Activated CD4-positive, alpha-beta memory T cell treated with anti-CD3 and anti-CD28 coated beads for 36 hours (primary cell): ENCODE measurements at places on chromosomes 4 and X. TPM values are rescaled to one million over a fixed set of nuclear protein-coding genes. Genes with fewer than 3 reads are reported as not detected.

DNA sequence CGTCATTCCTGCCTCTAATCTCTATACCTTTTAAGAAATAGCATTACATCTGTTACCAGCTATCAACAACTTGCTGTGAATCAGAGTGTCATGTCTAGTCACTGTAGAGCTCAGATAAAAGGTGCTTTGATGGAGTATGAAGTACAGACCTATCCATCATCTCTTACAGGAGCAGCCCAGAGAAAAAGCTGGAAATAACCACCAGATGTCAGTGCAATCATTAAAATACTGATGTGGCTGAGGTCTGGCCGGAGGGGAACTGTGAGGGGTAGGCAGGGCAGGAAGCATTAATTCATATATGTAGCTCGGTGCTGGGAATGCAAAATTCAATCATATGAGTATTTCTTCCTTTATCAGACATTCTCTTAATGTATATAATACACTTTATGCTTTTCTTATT, 100.6 kb downstream of the AKAP4 start:
- H3K27me3 ChIP-seq = no peaks in the 10 kb centered on the region
- H3K27ac ChIP-seq = no peak overlapping the region
- H3K4me1 ChIP-seq = no peaks in the 10 kb centered on the region
- no peak for DNase-seq
- H3K4me3 ChIP-seq = no peak overlapping the region

- no peak overlapping the region for H3K4me3 ChIP-seq
- peaks cover 7% of the 10 kb centered on the region for H3K27me3 ChIP-seq
- DNase-seq = no peak
- H3K36me3 ChIP-seq = no peaks in the 10 kb centered on the region
Observed at GRCh38 chrX:83516597-83516996, 8.5 kb downstream of the POU3F4 start.

GRCh38 chr4:184329659-184330400, 112.2 kb upstream of the ENPP6 start:
- no peaks in the 10 kb centered on the region for H3K36me3 ChIP-seq
- no peak overlapping the region for H3K4me3 ChIP-seq
- peaks cover 20% of the 10 kb centered on the region for H3K4me1 ChIP-seq
- DNase-seq = peak; percentile 60

UGT2B15 gene
- total RNA-seq = not detected

- H3K4me3 ChIP-seq = no peak overlapping the region
- no peak overlapping the region for H3K27ac ChIP-seq
- H3K27me3 ChIP-seq = no peaks in the 10 kb centered on the region
- DNase-seq = no peak
Observed at GRCh38 chrX:106626789-106627188, 15.0 kb downstream of the RADX start.

GRCh38 chr4:161342881-161343568, 820.8 kb downstream of the FSTL5 start:
- H3K27ac ChIP-seq = no peak overlapping the region
- H3K27me3 ChIP-seq = no peaks in the 10 kb centered on the region
- no peaks in the 10 kb centered on the region for H3K36me3 ChIP-seq

DNA sequence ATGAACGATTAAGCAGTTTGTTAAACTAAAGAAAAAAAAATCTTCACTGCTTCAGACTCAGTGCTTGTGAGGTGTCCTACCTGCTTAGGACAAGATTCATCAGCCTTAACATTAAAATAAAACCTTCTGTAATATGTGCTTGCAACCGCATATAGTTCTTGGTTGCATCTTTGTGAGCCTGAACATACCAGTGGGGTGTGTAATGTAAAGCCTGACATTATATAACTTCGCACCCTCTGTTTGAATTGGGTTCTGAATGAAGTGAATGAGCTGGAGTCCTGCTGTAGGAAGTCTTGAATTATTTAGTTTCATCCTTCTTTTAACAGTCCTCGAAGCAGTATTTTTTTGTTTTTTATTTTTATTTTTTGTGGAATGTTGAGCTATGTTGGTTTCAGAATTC, 3.1 kb downstream of the KDM6A start:
- peaks cover 8% of the 10 kb centered on the region for H3K36me3 ChIP-seq
- H3K27ac ChIP-seq = peak overlapping the region; percentile 56
- H3K4me1 ChIP-seq = peaks cover 21% of the 10 kb centered on the region
- DNase-seq = no peak

VCX3A gene
- total RNA-seq = not detected

- H3K4me3 ChIP-seq = peak overlapping the region; percentile 77
- H3K27ac ChIP-seq = no peak overlapping the region
- peaks cover 8% of the 10 kb centered on the region for H3K4me1 ChIP-seq
Observed at GRCh38 chr4:120921456-120922380, 808 bp downstream of the PRDM5 start.

KCNIP4 gene
- not detected for total RNA-seq

HPF1 gene
- total RNA-seq = 41.1 TPM

DNA sequence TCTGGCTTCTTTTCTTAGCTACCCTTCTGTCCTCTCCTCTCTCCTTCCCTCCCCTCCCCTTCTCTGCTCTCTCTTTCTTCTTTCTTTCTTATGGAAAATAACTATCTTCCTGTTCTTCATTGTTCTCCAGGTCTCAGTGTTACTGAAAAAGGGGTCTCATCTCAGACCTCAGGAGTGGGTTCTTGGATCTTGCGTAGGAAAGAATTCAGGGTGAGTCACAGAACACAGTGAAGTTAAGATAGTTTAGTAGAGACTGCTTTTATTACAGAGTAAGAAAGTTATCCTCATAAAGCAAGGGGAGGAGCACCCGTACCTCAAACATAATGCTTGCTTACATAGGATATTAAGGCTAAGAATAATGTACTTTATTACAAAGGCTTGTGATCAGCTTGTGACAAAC, 31.8 kb upstream of the CWH43 start:
- peaks cover 2% of the 10 kb centered on the region for H3K36me3 ChIP-seq
- H3K27ac ChIP-seq = no peak overlapping the region
- H3K4me3 ChIP-seq = no peak overlapping the region
- no peaks in the 10 kb centered on the region for H3K4me1 ChIP-seq

GRCh38 chr4:173943547-173943946, 339.9 kb downstream of the FBXO8 start:
- no peak for DNase-seq
- no peaks in the 10 kb centered on the region for H3K4me1 ChIP-seq
- H3K4me3 ChIP-seq = no peak overlapping the region
- no peaks in the 10 kb centered on the region for H3K36me3 ChIP-seq

DNA sequence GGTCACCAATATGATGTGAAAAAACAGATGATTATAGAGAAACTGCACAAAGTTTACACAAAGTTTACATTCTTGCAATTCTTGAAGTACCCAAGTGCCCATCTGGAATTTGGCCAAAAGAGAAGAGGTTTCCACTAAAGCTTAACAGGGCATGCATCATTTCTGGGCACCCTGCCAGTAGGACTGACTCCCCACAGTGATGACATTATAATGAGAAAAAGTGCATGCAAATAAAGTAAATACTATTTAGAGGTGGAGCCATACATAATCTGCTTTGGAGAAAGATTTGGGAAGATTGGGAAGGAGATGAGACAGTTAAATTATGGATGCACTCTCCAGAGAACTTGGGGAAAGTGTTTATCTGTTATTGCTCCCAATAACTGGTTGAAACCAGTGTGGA, 93.7 kb upstream of the TRPC3 start:
- H3K36me3 ChIP-seq = no peaks in the 10 kb centered on the region
- no peaks in the 10 kb centered on the region for H3K4me1 ChIP-seq
- H3K4me3 ChIP-seq = no peak overlapping the region
- H3K27ac ChIP-seq = no peak overlapping the region
- H3K27me3 ChIP-seq = peaks cover 3% of the 10 kb centered on the region

HDAC8 gene
- 19.7 TPM for total RNA-seq

RNF128 gene
- not detected for total RNA-seq

- H3K4me1 ChIP-seq = peaks cover 34% of the 10 kb centered on the region
- no peak overlapping the region for H3K4me3 ChIP-seq
- no peak for DNase-seq
- H3K27ac ChIP-seq = no peak overlapping the region
- H3K27me3 ChIP-seq = no peaks in the 10 kb centered on the region
- H3K36me3 ChIP-seq = peaks cover 4% of the 10 kb centered on the region
Observed at GRCh38 chr4:101229116-101229515, 118.2 kb downstream of the PPP3CA start.

HEPH gene
- total RNA-seq = not detected

PNMA5 gene
- not detected for total RNA-seq

TCEAL7 gene
- not detected for total RNA-seq

GRCh38 chr4:177740563-177740962, 298.3 kb upstream of the AGA start:
- H3K36me3 ChIP-seq = no peaks in the 10 kb centered on the region
- no peak overlapping the region for H3K4me3 ChIP-seq
- DNase-seq = no peak
- H3K27me3 ChIP-seq = no peaks in the 10 kb centered on the region
- peaks cover 3% of the 10 kb centered on the region for H3K4me1 ChIP-seq
- no peak overlapping the region for H3K27ac ChIP-seq

DNA sequence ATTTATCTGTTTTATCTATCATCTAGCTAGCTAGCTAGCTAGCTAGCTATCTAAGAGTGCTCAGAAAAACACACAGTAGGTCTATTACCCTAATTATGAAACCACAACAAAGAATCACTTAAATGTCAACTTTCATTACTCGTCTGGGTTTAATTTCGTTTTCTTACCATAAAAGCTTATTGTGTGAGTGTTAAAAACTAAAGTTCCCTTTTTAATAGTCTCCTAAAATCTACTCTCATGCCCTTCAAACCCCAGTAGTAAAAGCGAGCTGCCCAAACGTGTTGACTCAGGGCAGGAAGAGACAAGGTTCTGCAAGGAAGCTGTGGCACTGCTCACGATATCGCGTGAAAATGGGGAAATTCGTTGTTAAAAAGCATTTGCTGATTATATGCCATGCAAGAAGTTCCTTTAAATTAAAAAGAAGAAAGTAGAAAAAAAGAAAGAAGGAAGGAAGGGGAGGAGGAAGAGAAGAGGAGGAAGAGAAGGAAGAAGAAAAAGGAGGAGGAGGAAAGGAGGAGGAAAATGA, 595 bp downstream of the MBNL3 start:
- peak overlapping the region; percentile 88 for H3K4me3 ChIP-seq
- peak; percentile 48 for DNase-seq

RBPJ gene
- total RNA-seq = 269 TPM

PASD1 gene
- not detected for total RNA-seq

GRCh38 chr4:139142087-139142486, 34.9 kb downstream of the ELF2 start:
- H3K27me3 ChIP-seq = no peaks in the 10 kb centered on the region
- H3K4me3 ChIP-seq = no peak overlapping the region
- H3K4me1 ChIP-seq = peaks cover 16% of the 10 kb centered on the region
- H3K27ac ChIP-seq = no peak overlapping the region
- H3K36me3 ChIP-seq = peaks cover 5% of the 10 kb centered on the region

DNA sequence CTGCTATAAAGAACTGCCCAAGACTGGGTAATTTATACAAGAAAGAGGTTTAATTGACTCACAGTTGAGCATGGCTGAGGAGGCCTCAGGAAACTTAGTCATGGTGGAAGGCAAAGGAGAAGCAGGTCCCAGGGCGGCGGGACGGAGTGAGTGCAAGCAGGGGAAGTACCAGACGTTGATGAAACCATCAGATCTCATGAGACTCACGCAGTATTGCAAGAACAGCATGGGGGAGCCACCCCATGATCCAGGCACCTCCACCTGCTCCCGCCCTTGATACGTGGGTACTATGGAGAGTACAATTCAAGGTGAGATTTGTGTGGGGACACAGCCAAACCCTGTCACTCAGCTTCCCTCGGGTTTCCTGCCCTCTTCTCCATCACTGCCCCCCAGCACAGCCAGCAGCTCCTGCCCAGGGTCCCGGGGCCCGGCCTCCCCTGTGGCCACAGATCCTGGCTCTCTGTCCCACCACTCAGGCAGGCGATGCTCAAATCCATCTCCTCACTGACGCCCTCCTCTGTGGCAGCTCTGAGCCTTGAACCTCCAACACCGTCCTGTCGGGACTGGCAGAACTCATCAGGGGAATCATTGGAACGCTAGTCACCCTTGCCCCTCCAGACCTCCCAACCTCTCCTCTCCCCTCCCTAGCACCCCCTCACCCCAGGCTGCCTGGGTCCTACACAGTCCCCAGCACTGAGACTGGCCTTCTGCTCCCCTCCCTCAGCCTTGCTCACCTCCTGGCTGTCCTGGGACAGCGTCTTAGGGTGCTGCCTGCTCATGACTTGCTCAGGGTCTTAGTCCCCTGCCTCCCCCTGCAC, 37.6 kb downstream of the FGFRL1 start:
- no peaks in the 10 kb centered on the region for H3K36me3 ChIP-seq
- H3K27ac ChIP-seq = no peak overlapping the region
- H3K27me3 ChIP-seq = peaks cover 33% of the 10 kb centered on the region
- no peak overlapping the region for H3K4me3 ChIP-seq

TKTL2 gene
- not detected for total RNA-seq

GRCh38 chr4:99324979-99325378, 3.8 kb upstream of the ADH1B start:
- no peak overlapping the region for H3K4me3 ChIP-seq
- H3K4me1 ChIP-seq = no peaks in the 10 kb centered on the region
- H3K27ac ChIP-seq = no peak overlapping the region
- peaks cover 3% of the 10 kb centered on the region for H3K27me3 ChIP-seq
- no peak for DNase-seq

GRCh38 chrX:100635989-100636320, 651 bp downstream of the TSPAN6 start:
- H3K27me3 ChIP-seq = peaks cover 2% of the 10 kb centered on the region
- H3K4me3 ChIP-seq = peak overlapping the region; percentile 80
- DNase-seq = no peak
- peaks cover 8% of the 10 kb centered on the region for H3K4me1 ChIP-seq
- H3K36me3 ChIP-seq = no peaks in the 10 kb centered on the region
- no peak overlapping the region for H3K27ac ChIP-seq

CTSO gene
- 2.6 TPM for total RNA-seq

GRCh38 chr4:81376720-81377119, 95.0 kb downstream of the RASGEF1B start:
- no peaks in the 10 kb centered on the region for H3K4me1 ChIP-seq
- H3K4me3 ChIP-seq = no peak overlapping the region
- H3K27ac ChIP-seq = no peak overlapping the region

GRCh38 chr4:4577359-4577875, 35.6 kb upstream of the STX18 start:
- no peak overlapping the region for H3K4me3 ChIP-seq
- H3K27ac ChIP-seq = no peak overlapping the region
- no peak for DNase-seq
- H3K4me1 ChIP-seq = peaks cover 13% of the 10 kb centered on the region
- H3K36me3 ChIP-seq = peaks cover 4% of the 10 kb centered on the region

GRCh38 chrX:97806238-97806637, 922.5 kb downstream of the RPA4 start:
- H3K4me1 ChIP-seq = no peaks in the 10 kb centered on the region
- DNase-seq = no peak
- no peaks in the 10 kb centered on the region for H3K36me3 ChIP-seq
- no peak overlapping the region for H3K27ac ChIP-seq
- H3K4me3 ChIP-seq = no peak overlapping the region

TRMT2B gene
- total RNA-seq = 19.6 TPM

PSAPL1 gene
- total RNA-seq = not detected

AADAT gene
- not detected for total RNA-seq

DNA sequence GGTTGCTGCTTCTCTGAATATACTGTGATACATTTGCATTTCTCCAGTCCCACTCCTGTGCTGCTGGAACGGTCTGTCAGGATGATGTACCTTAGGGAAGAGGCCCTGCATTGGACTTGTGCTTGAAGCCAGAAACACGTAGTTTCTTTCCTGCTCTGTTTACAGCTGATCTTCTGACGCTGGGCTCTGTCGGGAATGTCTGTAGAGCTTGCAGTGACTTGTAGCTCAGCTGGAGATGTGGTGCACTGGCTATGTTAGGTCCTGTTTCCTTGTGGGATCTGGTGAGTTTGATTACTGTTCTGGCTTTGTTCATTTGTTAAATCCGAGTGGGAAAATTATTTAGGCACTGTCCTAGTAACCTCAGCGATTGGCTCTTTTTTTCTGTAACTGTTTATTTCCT, 137.2 kb upstream of the WDR1 start:
- no peaks in the 10 kb centered on the region for H3K36me3 ChIP-seq
- H3K4me1 ChIP-seq = no peaks in the 10 kb centered on the region
- H3K27me3 ChIP-seq = peaks cover 5% of the 10 kb centered on the region
- no peak overlapping the region for H3K27ac ChIP-seq
- no peak overlapping the region for H3K4me3 ChIP-seq
